ENCODE measurements at places on chromosomes 11 and 22. TPM values are rescaled to one million over a fixed set of nuclear protein-coding genes. Genes with fewer than 3 reads are reported as not detected.

- no peak for DNase-seq
Observed at GRCh38 chr22:38300197-38300945, 16.9 kb downstream of the CSNK1E start.

Gene VPS37C
- total RNA-seq, result 24.0 TPM

GRCh38 chr22:45261407-45262088, 20.9 kb upstream of the KIAA0930 start:
- DNase-seq, result no peak

- no peak for DNase-seq
Observed at GRCh38 chr11:46302866-46303265, 25.4 kb downstream of the CREB3L1 start.

- no peak for DNase-seq
Observed at GRCh38 chr22:49008682-49009235, 818.9 kb downstream of the BRD1 start.

- no peak for DNase-seq
Observed at GRCh38 chr11:83191986-83192385, 1.5 kb upstream of the ANKRD42 start.

Gene DSCAML1
- 1.6 TPM for total RNA-seq

DNA sequence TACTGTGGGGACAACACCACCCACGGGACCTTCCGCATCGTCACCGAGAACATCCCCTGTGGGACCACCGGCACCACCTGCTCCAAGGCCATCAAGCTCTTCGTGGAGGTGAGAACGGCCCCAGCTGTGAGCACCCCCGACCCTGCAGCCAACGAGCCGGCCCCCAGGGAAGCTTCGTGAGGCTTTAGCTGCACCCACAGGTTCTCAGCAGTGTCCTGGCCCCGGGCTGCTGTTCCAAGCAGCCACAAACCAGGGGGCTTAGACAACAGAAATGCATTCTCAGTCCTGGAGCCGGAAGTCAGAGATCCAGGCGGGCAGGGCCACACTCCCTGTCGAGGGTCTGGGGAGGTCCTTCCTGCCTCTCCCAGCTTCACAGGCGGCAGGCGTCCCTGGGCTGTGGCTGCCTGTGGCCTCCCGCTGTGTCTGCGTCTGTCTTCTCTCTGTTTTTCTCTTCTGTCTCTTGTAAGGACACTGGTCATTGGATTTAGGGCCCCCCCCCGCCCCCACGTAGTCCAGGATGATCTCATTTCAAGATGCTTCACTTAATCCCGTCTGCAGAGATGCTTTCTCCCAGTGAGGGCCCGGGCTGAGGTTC, 12.5 kb downstream of the MUC5B start:
- DNase-seq, result no peak

DNA sequence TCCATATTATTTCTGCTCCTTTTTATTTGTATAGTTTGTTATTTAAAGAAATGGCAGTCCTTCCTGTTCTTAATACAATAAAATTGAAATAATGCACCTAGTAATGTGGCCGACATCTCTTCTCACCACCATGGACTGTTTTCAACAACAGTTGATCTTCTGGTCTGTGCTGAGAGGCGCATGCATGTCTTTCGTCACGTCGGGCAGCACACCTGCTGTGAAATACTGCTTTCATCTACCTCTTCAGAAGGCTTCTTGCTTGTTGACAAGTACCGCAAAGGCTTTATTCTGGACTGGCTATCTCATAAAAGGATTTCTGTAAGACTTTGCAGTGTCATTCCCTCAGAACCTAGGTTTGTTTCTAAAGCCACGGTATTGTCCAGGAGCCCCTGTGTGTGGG, 13.9 kb upstream of the MYO18B start:
- DNase-seq, result no peak

- DNase-seq, result no peak
Observed at GRCh38 chr11:57144075-57144474, 37.7 kb upstream of the LRRC55 start.

DNA sequence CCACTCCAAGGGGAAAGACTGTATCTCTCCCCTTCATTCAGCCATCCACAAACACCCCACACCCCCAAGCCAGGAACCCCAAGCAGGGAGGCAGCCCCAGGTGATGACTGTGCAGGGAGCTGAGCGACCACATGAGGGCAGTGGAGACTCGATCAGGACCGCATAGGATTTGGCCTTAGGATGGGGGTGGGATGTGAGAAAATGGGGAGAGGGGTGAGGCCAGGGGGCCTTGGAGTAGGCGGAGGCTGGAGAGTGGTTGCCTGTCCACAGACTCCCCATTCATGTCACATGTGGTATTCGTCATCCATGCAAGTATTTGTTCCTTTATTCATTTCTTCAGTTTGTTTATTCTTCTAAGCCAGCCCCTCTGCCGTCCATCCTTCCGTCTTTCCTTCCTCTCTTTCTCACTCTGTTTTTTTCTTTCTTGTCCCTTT, 2.7 kb upstream of the RHOD start:
- no peak for DNase-seq

Gene APOL6
- 16.4 TPM for total RNA-seq

DNA sequence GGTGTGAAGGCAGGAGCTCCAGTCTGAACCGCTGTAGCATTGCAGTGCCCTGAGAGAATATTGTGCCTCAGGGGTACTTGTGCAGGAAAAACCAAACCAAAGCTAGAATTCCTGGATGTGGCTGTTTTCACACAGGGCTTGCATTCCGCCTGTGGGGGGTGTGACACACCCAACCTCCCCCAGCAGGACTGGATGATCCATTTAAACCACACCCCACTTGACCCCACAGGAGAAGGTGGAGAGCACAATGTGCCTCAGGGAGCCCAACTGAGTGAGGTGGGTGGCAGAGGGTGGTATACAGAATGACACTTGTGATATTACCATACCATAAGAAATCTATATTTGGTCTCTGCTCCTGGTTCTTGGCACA, 66.9 kb upstream of the SLC22A12 start:
- DNase-seq, result no peak

GRCh38 chr11:107157809-107158187, 139.5 kb upstream of the GUCY1A2 start:
- no peak for DNase-seq

DNA sequence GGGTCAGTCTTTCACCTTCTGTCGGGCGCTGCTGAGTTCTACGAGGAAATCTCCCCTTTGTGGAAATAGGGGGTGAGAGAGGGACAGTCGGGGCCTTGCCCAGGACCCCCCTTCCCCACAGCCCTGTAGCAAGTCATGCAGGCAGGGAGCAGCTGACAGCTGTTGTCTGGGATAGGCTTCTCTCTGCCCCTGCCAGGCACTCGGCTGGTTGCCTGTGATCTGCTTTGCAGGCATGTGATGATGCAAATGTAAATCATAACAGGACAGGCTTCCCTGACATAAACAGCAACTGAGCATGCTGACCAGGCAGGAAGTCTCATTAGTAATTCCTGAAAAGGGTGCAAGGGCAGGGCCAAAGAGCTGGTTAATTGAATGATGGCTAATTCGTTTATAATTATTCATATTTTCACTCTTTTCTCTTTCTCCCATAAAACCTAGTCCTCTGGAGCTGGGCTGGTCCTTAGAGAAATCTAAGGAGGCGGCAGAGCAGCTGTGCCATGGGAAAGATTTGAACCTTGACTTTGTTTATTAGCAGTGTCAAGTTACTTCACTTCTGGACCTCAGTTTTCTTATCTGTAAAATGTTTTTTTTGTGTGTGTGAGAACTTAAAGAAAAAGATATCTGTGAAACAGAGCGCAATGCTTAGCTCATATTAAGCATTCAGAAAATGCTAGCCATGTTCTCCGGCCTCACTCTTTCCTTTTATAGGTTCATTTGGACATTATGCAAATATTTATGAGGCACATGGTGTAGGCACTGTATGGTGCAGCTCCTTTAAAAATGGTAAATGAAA, 129.7 kb downstream of the LDLRAD3 start:
- no peak for DNase-seq

Gene FKBP2
- total RNA-seq, result 71.8 TPM

Gene CFAP300
- total RNA-seq, result 6.4 TPM

Gene YIF1A
- 196 TPM for total RNA-seq

GRCh38 chr11:117418737-117419481, 91.3 kb downstream of the CEP164 start:
- no peak for DNase-seq

Gene OR2AT4
- not detected for total RNA-seq

DNA sequence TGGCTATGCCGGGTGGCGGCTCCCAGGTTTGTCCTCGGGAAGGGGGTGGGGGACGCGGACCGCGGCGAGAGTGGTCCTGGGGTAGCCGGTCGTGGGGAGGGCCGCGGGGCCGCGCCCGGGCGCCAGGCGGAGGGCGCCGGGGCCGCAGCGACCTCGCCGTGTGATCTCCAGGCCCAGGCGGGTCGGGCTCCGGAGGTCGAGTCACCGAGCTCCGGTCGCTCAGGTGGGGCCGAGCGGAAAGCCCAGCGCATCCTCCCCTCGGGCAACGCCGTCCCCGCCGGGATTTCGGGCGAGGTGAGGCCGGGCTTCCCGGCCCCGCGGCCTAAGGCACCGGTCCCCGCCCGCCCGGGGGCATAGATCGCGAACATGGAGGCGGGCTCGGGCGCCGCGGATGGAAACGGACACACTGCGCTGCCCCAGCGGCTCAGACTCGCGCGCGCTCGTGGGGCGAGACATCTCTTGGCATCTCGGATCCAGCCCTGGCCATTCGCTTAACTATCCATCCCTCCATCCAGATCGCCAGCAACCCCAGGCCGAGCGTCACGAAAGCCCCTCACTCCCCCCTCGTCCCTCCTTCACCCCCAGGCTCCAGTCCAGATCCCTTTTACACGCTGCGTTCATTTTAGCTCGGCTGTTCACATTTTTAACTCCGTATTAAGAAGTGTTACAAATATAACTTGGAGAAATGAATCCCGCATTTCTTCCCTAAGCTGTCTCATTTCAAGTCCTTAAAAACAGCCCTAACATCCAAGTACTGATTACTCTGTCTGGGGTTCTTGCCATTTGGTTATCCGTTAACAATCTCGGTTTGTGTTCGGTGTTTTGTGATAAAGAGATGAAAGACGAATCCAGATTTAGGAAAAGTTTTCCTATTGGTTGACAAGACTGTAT, 460 bp downstream of the ZC3H12C start:
- DNase-seq, result no peak

Gene OR10A2
- not detected for total RNA-seq

Gene ZNF280B
- 0.10 TPM for total RNA-seq

DNA sequence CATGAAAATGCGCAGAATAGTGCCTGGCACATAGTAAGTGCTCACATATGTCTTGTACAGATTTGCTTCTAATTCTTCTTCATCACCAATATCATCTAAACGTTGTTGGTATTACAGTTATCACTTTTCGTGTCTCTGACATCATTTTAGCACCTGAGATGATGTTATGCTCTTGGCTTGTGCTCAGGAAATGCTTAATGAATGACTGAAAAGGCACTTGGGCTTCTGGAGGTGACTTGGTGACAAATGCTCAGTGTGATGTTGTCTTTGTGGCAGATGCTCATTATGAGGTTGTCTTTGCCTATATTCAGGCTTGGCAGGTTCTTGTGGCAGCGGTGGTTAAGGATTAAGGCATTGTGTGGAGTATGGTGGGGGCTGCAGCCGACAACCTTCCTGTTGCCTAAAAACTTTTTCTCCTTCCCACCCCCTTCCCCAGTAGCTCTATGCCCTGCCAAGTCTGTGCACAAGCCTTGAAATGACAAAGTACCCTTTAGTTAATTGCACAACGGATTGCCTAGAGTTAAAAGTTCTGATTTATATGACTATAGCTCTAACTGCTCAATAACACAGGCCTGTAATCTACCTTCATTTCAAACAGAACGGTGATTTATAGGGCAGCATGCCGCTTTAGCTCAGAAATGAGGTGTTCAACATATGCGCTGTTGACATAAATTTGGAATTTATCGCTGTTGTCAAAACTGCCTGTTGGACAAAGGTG, 82.5 kb downstream of the ZBTB16 start:
- no peak for DNase-seq
